Kasumi-1 (cell line): ENCODE measurements at places on chromosomes 7 and 10.

- peak; percentile 89 for DNase-seq
Observed at GRCh38 chr7:148535217-148535616, 55.3 kb upstream of the C7orf33 start.

GRCh38 chr7:122833888-122834570, 52.2 kb downstream of the CADPS2 start:
- no peak for DNase-seq

DNA sequence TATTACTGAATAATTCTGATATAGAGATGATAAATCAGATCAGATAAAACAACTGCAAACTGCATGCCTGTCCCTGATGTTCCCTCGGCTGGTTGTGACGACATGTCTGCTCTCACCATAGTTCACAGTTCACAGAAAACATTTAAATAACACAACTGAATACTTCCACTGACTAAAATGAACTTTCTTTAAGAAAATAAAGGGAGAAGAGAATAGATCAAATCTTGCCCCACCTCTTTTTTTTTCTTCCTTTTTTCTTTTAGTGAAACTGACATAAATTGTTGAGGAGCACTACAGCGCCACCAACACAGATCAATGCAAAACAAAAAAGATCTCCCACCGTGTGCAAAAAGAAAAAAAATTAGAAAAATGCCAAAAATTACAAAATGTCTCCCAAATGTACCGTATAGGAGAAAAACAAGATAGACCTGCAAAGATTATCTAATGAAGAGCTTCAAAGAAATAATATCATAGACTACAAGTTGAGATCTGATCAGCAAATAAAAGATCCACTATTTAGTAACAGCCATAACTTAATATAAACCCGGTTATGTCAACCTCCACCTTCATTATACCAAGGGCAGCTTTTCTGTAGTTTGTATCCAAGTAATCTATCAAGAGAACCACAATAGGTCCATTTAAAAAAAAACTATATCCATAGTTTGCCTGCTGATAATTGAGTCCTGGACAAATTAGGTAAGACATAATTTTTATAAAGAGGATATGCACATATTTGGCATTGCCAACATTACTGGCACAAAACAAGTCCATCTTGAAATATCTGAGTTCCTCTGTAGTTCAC, 30.7 kb upstream of the EPC1 start:
- peak; percentile 84 for DNase-seq

DNA sequence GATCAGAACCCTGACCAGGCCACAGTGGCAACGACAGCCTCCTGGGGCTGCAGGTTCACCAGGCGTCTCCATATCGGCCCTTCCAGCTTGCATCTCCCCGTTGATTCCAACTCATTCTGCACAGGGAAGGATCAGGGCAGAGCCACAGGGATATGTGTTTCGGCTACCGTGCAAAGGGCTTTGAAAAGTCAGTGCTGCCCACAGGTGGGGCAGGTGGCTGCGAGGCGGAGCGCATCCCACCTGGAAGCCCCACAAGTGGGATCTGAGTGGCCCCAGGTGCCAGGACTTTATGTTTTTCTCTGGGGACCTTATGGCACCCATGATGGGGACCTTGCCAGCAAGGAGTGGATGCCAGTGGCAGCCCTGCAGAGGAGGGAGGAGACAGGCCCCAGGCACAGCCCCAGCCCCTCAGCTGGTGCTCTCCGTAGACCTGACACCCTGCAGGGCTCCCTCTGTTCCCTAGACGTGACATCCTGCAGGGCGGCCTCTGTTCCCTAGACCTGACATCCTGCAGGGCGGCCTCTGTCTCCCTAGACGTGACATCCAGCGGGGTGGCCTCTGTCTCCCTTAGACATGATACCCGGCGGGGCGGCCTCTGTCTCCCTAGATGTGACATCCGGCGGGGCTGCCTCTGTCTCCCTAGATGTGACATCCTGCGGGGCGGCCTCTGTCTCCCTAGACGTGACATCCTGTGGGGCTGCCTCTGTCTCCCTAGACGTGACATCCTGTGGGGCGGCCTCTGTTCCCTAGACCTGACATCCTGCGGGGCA, 189.4 kb downstream of the ELFN1 start:
- DNase-seq, result no peak

GRCh38 chr10:124748953-124749645, 4.9 kb upstream of the FAM53B start:
- DNase-seq, result no peak

- DNase-seq, result no peak
Observed at GRCh38 chr10:83214136-83214535, 925.2 kb upstream of the GHITM start.

DNA sequence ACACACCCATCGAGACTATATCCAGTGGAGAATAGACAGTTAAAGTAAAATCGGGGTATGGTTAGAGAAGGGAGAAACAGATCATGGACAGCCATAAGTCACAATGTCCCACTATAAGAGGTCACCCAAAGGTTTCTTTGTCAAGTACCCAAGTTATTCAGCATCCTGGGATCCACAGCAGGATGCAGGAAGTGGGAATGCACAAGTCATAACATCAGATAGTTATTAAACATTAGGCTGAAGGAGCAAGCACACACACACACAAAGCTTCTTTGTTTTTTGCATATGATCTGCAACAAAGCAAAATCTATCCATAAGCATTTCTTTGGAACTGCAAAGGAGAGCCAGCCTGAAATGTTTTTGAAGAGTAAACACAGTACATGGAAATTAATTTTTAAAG, 111.6 kb downstream of the NOC3L start:
- DNase-seq, result no peak

- DNase-seq, result no peak
Observed at GRCh38 chr7:24880886-24881285, 99.1 kb downstream of the OSBPL3 start.

- DNase-seq, result no peak
Observed at GRCh38 chr10:72050873-72051272, 37.5 kb downstream of the SPOCK2 start.

DNA sequence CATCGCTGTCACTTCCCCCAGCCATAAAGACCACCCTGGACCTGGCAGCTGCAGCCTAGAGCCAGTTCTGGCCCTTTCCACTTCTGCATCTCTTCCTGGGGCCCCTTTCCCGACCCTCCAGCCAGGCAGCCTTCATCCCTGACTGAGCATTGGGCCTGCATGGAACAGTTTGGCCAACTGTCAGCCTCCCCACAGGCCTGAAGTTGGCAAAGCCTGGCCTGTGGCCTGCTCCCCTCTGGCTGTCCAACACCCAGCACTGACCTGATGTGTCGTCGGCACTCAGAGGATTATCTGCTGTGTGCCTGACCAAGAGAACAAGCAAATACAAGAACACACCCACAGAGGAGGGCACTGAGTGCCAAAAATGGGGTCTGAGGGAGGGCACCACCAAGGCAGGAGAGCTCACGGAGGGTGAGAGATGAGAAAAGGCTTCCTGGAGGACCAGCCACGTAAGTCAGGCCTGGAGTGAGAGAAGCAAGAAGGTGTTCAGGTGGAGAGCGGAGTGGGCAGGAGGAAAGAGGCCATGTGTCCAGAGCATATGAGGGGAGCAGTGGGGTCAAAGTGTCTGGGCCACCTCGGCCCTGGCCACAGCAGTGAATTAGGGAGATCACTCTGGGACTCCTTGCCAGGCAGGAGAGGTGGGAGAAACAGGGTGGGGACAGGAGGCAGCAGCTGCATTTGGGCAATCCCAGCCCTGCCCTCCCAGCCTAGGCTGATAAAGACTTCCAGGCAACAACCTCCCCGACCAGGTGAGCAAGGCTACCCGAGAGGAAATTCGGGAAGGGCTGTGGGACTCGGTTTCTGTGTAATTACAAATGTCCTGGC, 4.5 kb downstream of the GPRIN2 start:
- no peak for DNase-seq

- DNase-seq, result no peak
Observed at GRCh38 chr7:70775570-70776156, 356.3 kb upstream of the GALNT17 start.

- DNase-seq, result peak; percentile 9
Observed at GRCh38 chr10:84665883-84666463, 337.6 kb downstream of the CCSER2 start.

GRCh38 chr7:155230169-155230593, 67.5 kb upstream of the INSIG1 start:
- no peak for DNase-seq

- peak; percentile 1 for DNase-seq
Observed at GRCh38 chr7:1028044-1028770, 16.1 kb upstream of the GPR146 start.

- no peak for DNase-seq
Observed at GRCh38 chr7:100102950-100103840, 1.8 kb downstream of the AP4M1 start.

GRCh38 chr7:127935847-127936376, 95.3 kb downstream of the LRRC4 start:
- no peak for DNase-seq

- DNase-seq, result no peak
Observed at GRCh38 chr10:114881901-114882300, 56.1 kb upstream of the TRUB1 start.

DNA sequence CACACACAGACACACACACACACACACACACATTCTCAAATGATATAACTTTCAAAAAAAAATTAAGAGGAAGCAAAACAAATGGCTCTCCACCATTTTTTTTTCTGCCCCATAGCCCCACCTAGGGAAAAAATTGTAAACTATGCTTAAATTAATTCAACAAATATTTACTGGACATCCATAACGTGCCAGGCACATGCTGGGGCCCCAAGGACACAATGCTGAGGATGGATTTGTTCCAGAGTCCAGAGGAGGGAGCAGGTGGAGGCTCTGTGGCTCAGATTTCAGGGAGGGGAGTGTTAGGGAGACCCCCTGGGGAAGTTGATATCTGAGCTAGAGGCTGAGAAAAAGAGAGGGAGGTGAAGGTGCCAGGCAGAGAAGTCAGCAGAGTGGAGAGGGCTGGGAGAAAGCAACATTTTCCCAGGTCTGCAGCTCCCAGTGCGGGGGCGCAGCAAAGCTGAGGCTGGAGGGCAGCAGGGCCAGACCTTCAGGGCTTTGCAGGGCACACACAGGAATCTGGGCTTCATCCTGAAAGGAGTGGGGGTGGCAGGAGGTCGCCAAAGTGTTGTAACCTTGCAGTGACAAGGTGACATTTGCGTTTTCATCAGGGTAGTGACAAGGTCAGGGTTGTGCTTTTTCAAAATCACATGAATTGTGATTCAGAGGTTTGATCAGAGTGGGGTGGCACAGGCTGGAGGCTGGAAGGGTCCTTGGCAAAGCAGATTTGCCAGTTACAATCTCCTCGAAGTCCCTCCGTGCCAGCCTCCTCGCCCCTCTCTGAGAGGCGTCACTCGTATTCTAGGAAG, 261.6 kb downstream of the WDR11 start:
- no peak for DNase-seq

DNA sequence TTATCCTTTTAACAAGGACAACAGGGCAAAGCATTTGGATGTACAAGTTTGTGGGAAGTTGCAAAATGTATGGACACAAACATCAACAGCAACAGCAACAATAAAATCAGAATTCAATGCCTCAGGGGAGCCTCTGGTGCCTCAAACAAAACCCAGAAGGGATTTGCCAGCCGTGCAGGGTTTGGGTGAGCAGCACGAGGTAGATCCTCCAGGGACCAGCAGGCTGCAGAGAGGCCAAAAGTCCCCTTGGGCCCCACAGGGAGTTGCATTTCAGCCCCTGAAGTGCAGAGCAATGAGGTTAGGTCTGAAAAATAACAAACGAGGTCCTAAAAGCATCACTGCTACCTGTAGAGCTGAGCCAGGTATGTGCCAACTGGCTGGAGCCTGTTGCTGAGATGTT, 51.7 kb upstream of the CPXM2 start:
- DNase-seq, result no peak

GRCh38 chr10:79608505-79609375, 2.0 kb upstream of the SFTPA1 start:
- peak; percentile 34 for DNase-seq

GRCh38 chr7:121002757-121003200, 14.3 kb downstream of the CPED1 start:
- DNase-seq, result no peak

- DNase-seq, result no peak
Observed at GRCh38 chr7:126690848-126691751, 561.6 kb downstream of the GRM8 start.

DNA sequence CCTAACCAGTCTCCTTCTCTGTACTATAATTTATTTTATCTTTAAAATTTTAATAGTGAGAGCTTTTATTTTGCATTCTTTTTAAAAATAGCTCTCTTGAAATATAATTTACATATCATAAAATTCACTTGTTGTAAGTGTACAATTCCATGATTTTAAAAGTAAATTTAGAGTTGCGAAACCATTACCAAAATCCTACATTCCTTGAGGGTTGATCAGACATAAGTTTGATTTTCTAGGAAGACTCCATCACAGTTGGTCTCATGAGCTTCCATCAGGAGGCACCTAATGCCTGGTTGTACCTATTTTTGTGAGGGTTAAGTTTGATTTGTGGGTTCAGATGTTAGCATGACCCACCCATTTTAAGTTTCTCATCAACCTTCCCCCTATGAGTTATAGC, 108.1 kb downstream of the BMPER start:
- no peak for DNase-seq

- no peak for DNase-seq
Observed at GRCh38 chr7:1586126-1586826, 16.4 kb upstream of the PSMG3 start.

GRCh38 chr10:75606203-75606779, 174.9 kb downstream of the LRMDA start:
- DNase-seq, result no peak

DNA sequence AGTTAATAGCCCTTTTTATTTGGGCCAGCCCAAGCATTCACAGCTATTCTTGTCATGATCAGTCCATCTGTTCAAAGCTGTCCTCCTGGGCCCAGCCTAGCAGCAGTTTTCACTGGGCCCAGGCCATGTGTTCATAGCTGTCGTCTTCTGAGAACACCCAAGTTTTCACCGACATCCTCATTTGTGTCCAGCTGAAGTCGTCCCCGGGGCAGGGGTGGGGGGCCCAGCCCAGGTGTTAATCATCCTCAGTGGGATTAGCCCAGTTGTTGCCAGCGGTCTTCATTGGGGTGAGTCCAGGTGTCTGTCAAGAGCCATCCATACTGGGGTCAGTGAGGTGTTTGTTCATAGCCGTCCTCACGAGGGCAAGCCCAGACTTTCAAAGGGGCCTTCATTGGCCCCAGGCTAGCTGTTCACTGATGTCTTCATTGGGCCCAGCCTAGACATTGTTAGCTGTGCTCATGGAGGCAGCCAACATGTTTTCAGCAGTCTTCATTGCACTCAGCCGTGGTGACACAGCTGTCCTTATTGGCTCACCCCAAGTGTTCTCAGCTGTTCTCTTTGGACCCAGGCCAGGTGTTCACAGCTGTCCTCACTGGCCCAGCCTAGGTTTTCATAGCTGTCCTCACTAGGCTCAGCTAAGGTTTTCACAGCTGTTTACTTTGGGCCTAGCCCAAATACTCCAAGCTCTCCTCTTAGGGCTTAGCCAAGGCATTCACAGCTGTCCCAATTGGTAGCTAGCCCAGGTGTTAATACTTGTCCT, 10.0 kb downstream of the FRG2B start:
- DNase-seq, result no peak

DNA sequence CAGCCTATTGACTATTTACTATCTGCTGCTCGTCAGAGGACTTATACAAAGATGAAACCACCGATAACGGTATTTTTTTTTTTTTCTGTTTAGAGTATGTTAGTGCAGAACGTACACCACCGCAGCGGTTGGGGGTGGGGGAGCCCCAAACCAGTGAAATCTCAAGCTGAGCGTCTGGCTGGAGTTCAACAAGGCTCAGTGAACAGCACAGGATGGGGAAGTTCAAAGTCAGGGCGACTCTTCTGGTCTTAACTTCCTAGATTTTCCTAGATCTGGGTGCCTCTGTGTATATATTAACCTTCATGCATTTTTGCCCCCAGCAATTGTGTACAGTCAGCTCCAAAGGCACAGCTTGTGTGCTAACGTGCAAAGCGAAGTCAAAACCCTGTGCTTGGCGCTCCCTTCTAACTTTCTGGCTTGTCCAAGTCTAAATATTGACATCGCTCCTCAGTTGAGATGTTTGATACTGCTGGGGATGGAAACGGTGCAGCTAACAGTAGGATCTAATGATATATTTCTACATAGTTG, 1.1 kb downstream of the RHOBTB1 start:
- peak; percentile 87 for DNase-seq
